Tibial nerve (tissue), 4 donors: ENCODE measurements at places on chromosomes 11 and 22. TPM values are rescaled to one million over a fixed set of nuclear protein-coding genes. Genes with fewer than 3 reads are reported as not detected.
A peak's percentile ranks its signal among the peaks of the same experiment; 100 is the strongest.

DRICH1 gene
- total RNA-seq: not detected

SORL1 gene
- 18.8 TPM for total RNA-seq

TUBA8 gene
- total RNA-seq: 5.0 TPM

NTM gene
- 3.7 TPM for total RNA-seq

FOSL1 gene
- total RNA-seq: 3.3 TPM

ZBED5 gene
- total RNA-seq: 34.5 TPM

KRTAP5-8 gene
- not detected for total RNA-seq

GRCh38 chr11:109148669-109149068, 273.3 kb upstream of the C11orf87 start:
- DNase-seq: no peak

DNA sequence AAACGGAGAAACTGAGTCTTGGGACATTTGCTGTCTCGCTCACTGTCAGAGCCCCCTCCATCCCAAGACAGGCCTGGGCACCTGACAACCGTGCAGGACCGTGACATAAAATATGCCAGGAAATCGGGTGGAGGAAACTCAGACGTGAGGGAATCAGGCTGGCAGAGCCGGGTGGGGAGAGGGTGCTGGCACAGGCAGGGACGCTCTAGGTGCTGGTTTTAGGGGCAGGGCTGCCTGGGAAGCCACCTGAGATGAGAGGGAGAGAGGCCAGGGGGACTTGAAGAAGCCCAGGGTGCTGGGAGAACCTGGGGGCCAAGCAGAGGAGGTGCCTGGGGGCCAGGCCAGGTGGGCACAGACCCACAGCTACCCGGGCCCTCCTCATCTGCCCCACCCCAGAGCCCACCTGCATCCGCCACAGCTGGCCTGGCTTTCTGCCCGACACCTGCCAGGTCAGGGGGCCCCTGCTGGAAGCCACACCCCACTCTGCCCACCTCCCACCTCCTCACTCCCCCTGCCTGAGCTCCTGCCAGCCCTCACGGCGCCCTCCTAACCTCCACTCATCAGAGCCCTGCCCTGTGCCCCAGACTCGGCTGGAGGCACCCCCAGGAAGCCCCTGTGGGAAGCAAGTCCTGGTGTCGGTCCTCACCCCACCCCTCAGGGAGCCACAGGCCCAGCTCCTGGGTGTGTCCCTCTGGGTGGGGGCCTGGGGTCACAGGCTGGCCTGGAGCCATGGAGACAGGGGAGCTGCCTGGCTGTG, 27.3 kb upstream of the MUC5AC start:
- no peak for DNase-seq

DNA sequence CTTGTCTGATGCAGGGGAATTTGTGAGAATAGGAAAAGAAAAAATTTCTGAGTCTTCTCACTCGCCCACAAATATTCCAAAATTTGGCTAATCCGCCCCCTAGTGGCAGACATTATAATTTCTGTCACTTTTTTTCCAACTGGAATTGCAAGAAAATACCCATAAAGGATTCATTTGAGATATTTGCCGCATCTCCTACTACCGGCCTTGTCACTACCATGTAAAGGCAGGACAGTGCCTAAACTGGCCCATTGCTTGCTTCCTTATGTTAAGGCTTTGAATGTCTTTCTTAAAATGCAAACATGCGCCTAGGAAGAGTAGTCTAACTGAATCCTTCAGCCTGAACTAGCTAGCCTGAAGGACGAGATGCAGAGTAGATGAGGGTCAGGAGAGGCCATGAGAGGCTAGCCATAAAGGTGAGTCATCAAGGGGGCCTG, 9.3 kb upstream of the CEP295 start:
- DNase-seq: no peak

DNA sequence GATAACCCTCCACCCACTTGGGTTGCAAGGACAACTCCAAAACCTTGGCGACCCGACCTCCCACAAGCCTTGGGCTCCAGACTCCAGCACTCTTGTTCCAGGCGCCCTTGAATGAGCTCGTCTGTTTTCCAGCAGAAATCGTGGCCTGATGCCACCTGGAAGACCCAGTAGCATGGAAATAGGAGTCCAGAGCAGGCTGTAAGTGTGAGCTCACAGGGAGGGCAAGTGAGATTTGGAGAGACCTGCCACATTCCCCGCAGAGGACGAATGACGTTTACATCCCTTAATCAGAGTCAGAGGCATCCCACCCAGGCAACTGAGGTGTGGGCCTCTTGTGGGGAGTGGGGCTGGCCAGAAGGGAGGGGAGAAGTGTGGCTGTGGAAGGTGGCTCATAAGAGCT, 71.9 kb downstream of the LDLRAD3 start:
- DNase-seq: peak; percentile 56

DNA sequence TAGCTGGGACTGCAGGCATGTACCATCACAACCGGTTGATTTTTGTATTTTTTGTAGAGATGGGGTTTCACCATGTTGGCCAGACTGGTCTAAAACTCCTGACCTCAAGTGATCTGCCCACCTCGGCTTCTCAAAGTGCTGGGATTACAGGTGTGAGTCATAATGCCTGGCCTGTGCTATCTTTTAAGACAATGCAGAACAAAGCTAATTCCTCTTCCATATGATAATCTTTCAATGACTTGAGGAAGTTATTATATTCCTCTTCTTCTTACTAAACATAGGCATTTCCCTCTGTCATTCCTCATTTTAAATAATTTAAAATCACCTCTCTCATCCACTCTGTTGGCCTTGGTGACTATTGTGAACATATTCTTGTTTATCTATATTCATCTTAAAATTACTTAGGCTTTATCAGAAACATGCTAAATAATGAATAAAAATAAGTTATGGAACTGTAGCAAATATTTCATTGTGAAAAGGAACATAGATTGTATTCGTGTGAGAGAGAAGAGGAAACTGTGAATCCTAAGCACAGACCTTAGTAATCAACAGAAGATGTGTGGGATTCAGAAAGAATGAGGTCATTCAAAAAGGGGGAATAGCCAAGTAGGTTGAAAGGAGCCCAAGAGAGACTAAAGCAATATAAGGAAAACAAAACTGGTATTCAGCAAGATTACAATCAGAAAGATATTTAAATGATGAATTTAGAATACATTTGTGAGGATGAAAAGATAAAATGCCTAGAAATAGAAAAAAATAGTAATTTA, 269.4 kb downstream of the TTC28 start:
- DNase-seq: no peak

- DNase-seq: no peak
These were observed 43.0 kb upstream of the HIPK3 start for GRCh38 chr11:33214187-33214586.

- no peak for DNase-seq
These were observed 527.5 kb downstream of the NTM start for GRCh38 chr11:131897956-131898355.
